CD14-positive monocyte (primary cell): ENCODE measurements at places on chromosomes 5 and 9.

DNA sequence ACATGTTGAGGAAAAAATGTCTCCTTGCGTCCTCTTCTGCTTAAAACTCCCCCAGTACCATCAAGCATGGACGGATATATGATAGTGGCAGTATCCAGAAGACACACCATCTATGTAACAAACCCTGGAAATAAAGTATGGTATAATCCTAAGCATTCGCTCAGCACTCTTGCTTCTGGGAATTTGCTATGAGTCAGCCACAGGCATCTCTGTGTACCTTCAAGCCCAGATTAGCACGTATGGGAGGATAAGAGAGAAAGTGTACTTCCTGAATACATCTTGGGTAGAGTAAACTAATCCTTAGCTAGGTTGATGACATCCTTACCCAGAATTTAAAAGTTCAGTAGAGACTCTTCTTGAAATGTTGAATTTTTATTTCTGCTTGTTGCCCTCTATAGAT is 71.2 kb downstream of the GHR start:
- no peak for DNase-seq

- DNase-seq = no peak
Measured at GRCh38 chr5:87170799-87171198, 96.9 kb upstream of the RASA1 start.

GRCh38 chr9:14403081-14403480 is 89.1 kb upstream of the NFIB start:
- no peak for DNase-seq

DNA sequence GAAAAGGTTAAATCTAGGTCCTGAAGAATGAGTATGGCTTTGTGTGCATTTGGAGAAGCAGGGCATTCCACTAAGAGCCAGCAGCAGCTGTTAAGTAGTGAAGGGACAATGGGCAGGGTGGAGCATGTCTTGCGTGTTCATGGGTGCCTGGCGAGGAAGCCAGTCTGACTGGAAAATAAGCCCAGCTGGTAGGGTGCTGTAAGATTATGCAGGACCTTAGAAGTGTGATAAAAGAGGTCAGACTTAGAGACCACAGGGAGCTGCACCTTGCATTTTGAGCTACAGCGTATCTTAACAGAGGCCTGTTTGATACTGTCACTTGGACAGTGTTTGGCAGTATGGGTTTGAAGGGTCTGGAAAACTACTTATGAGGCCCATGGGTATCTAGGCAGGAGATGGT is 131.7 kb upstream of the ELL2 start:
- no peak for DNase-seq

- no peak for DNase-seq
Measured at GRCh38 chr9:33750307-33750838, 45.0 kb upstream of the PRSS3 start.

- no peak for DNase-seq
Measured at GRCh38 chr5:9124838-9125237, 421.0 kb downstream of the SEMA5A start.

GRCh38 chr5:26674846-26675245 is 363.5 kb downstream of the CDH9 start:
- DNase-seq = no peak

DNA sequence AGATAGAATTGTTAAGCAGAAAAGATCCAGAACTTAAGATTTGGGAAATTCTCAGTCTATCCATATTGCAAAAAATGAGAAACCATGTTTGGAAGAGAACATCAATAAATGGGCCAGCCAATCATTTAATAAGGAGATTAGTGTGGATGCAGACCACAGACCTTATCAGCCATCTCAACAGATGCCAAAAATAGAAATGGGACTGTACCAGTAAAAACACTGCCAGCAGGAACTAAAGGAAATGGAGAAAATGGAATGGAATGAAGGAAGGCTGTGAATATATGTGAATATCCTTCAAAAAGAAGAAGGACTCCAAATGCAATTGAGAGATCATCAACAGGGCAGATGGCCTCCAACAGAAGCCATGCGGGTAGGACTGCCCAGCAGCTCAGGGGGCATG is 52.7 kb upstream of the ZNF618 start:
- DNase-seq = no peak

- no peak for DNase-seq
Measured at GRCh38 chr9:131496844-131497405, 5.8 kb upstream of the POMT1 start.

DNA sequence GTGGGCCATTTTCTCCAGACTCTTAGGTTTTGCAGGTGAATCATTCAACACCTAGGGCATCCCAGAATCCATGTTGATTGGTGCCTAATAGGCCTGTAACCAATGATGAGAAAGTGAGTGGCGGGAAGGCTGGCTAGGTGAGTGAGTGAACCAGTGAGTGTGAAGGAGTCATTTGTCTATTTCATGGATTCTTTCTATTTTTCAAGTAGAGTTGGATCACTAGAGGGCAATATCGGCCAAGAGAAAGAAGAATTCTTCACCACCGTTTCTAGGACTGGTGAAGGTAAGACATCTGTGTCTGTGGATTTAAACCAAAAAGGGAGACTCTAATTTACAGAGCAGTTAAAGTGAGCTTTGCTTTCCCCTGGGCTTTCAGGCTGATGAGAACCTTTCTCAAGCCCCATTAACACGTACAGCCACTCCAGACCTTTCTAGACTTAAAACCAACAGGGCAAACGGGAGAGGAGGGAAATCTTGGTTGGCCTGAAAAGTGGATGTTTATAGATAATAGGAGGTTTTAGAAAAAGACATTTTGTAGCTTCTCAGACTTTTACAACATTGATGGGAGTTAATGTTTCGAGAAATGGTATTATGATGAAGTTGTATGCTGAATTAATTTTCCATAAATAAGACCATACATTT is 114.3 kb upstream of the IL12B start:
- DNase-seq = no peak

GRCh38 chr5:175617447-175617846 is 40.4 kb upstream of the HRH2 start:
- peak; percentile 18 for DNase-seq

DNA sequence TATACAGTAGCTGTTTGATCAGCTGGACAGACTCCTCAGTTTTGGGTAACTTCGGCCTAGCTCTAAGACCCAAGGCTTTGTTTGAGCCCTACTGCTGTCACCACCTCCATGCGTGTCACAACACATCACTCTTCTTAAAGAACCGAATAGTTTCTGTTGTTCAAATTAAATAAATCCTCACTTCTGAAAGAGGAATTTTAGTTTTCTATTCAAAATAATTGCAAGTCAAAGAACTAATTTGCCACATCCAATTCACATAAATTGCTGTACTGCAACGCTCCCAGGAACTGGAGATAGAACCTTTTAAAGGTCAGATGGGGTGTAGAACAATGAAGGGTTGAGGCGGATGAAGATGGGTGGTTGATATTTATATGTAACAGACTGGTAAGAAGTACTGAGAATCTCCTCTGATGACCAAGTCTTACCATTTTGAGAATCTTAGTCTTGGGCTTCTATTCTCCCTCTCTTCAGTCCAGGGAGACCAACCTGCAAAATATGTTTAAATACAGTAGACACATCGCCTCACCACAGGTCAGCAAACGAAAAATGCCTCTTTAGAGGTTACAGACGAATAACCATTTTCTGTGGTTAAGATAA is 1.6 kb downstream of the NREP start:
- no peak for DNase-seq

DNA sequence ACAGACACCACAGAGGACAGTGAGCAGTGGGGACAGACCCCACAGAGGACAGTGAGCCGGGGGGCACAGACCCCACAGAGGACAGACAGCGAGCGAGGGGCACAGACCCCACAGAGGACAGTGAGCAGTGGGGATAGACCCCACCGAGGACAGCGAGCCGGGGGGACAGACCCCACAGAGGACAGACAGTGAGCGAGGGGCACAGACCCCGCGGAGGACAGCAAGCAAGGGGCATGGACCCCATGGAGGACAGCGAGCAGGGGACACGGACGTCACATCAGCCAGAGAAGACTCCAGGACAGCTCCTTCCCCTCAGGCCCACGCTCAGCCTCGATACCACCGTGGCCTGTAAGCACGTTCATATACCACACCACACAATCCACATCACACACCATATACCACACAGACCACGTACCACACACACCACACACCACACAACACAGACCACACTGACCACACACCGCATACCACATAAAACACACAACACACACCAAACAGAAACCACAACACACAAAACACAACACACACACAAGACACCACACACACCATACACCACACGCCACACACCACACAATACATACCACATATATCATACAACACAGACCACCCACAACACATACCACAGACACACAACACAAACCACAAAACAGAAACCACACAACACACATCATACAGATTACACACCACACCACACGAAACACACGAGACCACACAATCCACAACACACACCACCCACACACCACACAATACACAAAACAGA is 5.2 kb upstream of the ZDHHC11 start:
- no peak for DNase-seq

DNA sequence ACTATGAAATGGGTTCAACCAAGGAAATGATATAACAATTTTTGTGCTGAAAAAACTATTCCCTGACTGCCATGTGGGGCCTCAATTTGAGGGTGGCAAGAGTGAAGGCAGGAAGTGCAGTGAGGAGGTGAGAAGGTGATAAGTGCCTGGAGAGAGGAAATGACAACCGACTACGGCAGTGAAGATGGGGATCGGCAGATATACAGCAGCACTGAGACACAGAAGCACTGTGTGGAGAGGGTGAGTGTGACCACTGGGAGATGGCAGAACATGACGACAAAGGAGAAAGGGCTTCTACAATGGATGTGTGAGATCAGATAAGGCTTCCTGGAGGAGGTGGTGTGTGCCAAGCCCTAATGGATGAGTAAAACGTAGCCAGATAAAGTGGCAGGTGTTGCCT is 271.8 kb downstream of the TRIM32 start:
- DNase-seq = no peak

- DNase-seq = no peak
Measured at GRCh38 chr5:121090822-121091221, 626.7 kb downstream of the PRR16 start.
